ENCODE measurements at places on chromosomes 3 and 15.

DNA sequence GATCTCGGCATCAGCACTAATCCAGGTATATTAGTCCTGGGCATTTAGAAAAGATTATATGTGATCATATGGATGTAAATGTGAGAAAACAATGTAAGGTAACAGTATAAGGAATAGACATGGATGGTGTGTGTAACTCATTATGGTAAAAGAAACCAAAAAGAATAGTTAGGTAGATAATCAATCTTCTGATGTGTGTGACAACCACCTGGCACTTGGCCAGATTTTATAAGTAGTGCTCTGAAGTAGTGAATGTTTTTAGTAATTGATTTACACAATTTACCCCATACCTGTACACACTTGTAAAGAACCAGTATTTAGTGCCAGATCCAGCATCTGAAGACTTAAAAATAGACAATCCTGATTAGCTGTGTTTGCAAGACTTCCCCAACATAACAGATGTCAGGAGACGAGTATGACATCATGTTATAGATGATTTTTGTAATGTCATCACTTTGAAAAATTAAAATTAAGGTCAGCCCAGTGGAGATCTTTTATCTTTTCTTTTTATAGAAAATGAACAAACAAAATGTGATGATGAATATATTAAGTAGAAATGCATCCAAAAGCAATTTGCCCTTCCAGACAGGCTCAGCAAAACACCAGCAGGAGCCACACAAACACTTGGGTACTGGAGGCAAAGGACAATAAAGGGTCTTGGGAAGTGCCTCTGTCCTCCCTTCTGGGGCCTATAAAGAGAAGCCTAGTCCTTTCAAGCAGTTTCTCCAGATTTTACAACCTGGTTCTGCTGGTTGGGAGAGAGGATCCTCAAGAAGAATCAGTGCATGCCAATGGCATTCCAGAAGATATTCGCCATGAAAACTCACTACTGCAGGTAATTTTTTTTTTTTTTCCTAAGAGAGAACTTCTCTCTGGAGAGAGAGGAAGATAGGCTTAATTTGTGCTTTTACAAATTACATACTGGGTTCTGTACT lies 140.7 kb downstream of the MECOM start:
- no peak for DNase-seq

- no peak for DNase-seq
Observed at GRCh38 chr3:18301781-18302180, 123.4 kb downstream of the SATB1 start.

DNA sequence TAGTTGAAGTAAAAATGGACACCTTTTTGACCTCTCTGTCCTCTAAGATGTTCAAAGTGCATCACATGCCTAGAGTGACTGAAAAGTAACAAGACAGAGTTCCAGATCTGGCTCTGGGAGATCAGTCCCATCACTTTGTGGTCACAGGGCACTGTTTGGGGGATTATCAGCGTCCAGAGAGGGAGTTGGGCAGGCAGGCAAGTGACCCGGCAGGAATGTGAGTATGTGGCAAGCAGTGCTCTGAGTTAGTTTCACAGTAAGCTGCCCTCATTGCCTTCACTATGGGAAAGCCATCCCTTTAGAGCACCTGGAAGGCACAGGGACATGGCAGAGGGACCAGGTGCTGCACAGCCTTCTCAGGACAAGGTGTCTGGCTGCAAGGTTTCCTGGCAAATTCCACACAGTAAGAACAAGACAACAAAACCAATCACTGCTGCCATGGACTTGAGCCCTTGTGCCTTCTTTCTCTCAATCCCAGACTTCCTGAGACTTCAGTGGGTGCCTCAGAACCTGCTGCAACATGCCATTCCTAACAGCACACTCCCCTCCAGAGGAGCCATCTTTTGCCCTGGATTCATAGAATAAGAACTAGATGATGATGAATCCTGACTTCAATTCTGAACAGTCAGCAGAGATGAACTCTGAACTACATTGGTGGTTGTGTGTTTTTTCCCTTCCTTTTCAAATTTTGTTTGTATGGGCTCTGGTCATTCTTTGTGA lies 55.2 kb downstream of the TIPARP start:
- no peak for DNase-seq

- DNase-seq = no peak
Observed at GRCh38 chr3:50610181-50610971, 1.2 kb downstream of the CISH start.
